Omental fat pad (tissue), 4 donors: ENCODE measurements at places on chromosomes 7 and 10. TPM values are rescaled to one million over a fixed set of nuclear protein-coding genes. Genes with fewer than 3 reads are reported as not detected.

- no peak for DNase-seq
Observed at GRCh38 chr10:10797513-10797912, 220.2 kb upstream of the CELF2 start.

- no peak for DNase-seq
Observed at GRCh38 chr7:7914547-7914946, 54.0 kb upstream of the GLCCI1 start.

HSPA12A gene
- total RNA-seq, result 20.2 TPM

LIPK gene
- not detected for total RNA-seq

GRCh38 chr7:135980665-135981180, 3.6 kb upstream of the MTPN start:
- DNase-seq, result no peak
